Small intestine (tissue), 16 donors: ENCODE measurements at places on chromosomes 5 and 9. TPM values are rescaled to one million over a fixed set of nuclear protein-coding genes. Genes with fewer than 3 reads are reported as not detected.

- peak; percentile 97 for DNase-seq
These were observed 57.3 kb downstream of the GADD45G start for GRCh38 chr9:89661956-89662717.

DNA sequence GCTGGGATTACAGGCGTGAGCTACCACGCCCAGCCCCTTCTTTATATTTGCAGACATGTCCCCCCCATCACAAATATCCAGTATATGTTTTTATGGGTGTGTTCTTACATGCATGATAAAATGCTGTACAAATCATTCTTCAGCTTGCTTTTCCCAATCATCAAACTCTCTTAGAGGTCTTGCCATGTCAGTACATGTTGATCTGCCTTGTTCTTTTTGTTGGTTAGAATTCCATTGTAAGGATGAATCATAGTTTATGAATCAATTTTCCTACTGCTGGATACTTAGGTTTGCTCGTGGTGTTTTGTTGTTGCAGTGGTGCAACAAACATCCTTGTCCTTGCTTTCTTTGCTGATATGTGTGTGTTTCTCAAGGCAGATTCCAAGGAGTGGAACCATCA, 79.9 kb upstream of the NEURL1B start:
- no peak for DNase-seq

DNA sequence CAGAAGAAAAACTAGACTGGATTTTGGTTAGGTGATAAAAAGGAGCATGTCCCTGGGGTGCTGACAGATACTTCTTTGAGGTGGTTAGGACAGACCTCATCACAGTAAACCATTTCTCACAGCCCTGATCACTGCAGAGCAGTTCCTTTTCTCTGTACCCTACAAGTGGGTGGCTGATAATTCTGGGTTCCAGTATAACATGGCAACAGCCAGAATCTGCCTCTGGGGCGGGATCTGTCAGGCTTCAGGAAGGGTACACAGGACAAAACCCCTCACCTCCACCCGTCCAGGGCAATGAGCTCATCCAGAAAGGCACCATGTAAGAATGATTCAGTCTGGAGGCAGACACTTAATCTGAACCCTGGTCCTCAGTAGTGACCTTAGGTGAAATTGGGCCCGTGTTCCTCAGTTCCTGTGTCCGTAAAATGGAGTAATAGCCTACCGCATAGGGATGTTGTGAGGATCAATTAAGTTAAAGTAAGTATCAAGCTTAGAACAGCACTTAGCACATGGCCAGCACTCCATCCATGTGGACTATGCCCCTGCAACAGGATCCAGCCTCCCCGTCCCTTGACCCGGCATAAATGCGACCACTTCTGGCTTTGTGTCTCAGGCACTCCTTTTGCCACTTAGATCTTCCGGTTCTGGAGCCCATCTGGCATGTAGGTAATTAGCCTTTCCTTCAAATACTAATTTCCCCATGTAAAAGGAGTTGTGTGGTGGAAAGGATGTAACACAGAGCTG, 129.2 kb downstream of the LHFPL2 start:
- peak; percentile 44 for DNase-seq

DNA sequence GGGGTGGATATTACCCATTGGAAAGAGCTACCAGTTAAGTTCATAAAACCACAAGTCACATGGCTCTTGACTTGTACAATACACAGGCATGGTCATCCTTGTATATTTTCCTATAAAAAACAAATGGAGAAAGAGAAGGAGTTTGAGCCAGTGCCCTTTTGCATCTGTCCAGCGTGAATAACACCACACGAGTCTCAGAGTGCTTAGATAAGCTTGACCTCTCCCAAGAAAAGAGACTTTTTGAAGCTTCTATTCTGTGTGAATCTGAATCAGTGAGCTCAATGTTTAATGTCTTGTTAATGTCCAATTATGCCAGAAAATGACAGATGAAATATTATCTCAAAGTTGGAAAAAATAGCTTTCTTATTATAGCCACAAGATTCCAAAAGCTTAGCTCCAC, 30.9 kb upstream of the LPAR1 start:
- DNase-seq = no peak

GRCh38 chr9:13023498-13023897, 248.7 kb downstream of the LURAP1L start:
- no peak for DNase-seq

- no peak for DNase-seq
These were observed 56.8 kb downstream of the SEMA4D start for GRCh38 chr9:89440951-89441654.

DNA sequence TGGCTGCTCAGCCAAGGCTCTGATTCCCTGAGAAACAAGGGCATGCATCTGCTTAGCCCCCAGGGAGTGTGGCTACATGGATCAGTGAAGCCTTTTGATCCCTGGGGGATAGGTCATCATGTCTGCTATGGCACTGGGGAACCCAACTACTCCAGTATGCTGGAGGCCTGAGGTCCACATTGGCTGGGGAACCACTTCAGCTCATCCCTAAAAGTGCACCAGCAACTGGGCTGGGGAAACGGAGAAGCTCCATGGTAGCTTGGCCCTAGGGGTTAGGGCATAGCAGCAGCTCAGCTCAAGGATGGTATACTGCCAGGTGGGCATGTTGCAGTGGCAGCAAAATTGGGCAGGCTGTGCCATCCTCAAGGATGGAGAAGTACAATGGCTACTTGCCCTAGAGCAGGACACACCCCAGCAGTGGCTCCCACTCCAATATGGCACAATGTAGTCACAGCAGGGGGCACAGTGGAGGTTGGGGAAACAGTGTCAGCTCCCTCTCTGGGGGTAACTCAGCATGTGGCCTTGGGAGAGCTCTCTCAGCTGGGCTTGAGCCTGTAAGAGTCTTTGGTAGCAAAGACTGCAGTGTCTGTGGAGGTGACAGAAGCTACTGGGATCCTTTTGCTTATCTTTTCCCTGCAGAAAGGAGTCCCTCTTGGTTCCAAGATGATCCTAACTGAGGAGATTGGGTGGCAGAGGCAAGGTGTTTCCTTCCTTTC, 111.5 kb upstream of the FSTL4 start:
- DNase-seq = no peak

- no peak for DNase-seq
These were observed 74.2 kb downstream of the MAMDC2 start for GRCh38 chr9:70117835-70118319.

DNA sequence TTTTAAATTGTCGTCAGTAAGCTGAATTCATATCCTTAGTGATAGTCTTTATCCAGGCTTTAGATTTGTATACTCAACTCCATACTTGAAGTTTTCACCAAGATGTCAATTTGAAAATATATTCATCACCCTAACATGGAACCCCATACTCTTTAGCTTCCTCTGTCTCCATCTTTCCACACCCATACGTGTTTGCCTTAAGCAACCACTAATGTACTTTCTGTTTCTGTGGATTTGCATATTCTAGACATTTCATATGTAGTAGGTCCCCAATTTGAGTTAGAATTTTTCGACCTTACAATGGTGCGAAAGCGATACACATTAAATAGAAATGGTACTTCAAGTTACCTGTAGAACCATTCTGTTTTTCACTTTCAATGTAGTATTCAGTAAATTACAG, 65.2 kb downstream of the NSD1 start:
- no peak for DNase-seq

GRCh38 chr9:30459156-30459555, 1925.3 kb upstream of the ACO1 start:
- no peak for DNase-seq

DNA sequence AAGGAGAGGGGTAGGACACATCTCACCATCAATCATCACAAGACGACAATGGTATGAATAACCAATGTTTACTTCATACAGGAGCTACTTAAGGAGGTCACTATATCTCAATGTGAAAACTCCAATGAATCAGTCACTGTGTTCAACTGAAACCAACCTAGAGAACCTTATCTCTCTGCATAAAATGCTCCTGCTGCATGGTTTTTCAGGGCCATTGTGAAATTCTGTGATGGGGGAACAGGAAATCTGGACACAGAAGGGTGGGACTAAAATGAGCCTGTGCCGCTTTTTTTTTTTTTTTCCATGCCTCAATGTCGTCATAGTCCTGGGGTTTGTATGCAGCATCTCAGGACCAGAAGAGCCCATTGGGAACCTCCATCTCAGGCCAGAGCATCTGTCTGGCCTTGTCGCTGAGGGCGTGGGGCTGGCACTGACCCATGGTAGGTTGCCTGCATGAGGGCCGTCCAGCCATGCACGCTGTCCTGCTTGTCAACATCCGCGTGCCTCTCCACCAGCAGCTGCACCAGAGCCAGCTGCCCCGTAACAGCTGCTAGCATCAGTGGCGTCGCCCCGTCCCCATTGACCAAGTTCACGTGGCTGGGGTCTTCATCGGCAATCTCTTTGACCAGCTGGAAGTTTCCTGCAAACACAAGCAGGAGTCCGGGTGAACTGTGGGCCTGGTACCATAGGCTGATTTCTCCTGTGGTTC, 12.7 kb downstream of the ANKS6 start:
- no peak for DNase-seq

DNA sequence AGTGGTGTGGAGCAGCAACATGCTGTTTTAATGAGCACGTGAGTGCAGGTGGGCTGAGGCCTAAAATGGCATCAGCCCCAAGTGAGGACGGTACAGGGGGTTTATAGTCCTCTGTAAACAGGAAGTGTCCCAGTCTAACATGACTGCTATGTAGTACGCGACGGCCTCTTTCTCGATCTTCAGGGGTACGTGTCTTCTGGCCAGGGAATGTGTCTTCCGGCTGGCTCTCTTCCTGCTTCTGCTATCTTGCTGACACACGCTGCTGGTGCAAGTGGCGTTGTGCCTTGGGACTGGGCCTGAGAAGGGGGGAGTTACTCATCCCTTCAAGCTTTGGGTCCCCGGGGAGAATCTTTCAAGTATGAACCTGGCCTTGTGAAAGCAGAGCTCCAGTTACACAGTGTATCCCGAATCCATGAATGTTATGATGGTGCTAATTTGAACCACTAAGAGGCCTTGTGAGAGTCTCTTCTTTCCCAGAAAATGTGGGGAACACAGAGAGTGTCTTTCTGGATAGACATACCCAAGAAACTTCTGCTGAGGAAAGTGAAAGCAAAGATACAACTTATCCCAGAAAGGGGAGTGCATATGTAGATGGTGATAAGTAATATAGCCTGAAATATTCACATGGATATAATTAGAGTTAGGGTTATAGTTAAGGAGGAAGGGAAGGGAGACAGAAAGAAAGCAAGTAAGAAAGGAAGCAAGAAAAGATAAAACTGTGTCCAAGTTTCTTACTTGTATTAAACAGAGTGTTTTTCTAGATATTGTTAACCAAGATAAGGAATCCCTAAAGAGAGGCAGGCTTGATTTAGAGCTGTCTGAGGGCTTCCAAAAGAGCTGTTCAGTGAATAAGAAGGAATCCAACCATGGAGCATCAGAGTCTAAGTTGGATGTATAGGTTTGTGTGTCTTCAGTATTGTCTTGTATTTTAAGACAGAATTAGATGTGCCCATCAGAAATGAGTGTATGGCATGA, 35.5 kb upstream of the ANXA2R start:
- DNase-seq = no peak

- DNase-seq = no peak
These were observed 729.3 kb downstream of the CDH18 start for GRCh38 chr5:19258686-19259085.

DNA sequence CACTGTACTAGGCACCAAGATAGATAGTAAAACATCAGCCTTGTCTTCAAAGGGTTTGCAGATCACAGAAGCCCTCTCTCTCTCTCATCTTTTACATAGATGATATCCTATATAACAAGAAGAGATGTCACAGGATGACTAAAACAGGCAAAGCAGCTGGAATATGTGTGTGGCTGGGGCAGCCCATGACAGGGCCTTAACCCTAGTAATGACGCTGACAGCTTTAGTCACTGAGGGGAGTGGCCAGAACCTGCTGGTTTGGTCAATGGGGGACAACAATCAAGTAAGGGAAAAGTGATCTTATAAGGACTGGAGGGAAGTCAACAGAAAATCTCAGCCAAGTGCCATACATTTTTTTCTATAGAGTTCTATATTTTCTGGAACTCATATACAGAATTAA, 41.9 kb upstream of the RIC1 start:
- DNase-seq = no peak

GRCh38 chr9:93115486-93116071, 18.5 kb downstream of the NINJ1 start:
- DNase-seq = no peak

DNA sequence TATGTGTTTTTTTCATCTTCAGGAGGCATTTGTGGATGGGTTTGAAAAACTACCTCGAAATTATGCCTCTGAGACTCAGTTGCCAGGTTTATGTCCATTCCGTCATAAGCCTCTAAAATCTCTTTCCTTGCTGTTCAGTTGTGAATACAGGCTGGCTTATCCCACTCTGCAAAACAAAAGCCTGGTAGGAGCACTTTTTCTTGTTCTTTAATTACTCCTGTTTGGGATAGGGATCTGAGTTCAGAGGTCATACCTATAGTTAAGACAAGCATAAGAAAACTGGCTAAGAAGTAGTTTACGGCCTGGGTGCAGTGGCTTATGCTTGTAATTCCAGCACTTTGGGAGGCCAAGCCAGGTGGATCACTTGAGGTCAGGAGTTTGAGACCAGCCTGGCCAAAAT, 24.4 kb downstream of the ZNF131 start:
- no peak for DNase-seq

- DNase-seq = no peak
These were observed 39.4 kb downstream of the KDM3B start for GRCh38 chr5:138391859-138392386.

PROB1 gene
- polyA plus RNA-seq = 1.0 TPM

LCN12 gene
- polyA plus RNA-seq = 88.7 TPM

ARL10 gene
- under 0.01 TPM for polyA plus RNA-seq

IFNK gene
- 0.07 TPM for polyA plus RNA-seq

CTSV gene
- 0.27 TPM for polyA plus RNA-seq

PHF24 gene
- 0.15 TPM for polyA plus RNA-seq

IL7R gene
- polyA plus RNA-seq = 5.9 TPM
